ENCODE measurements at places on chromosomes 16 and 17.
A peak's percentile ranks its signal among the peaks of the same experiment; 100 is the strongest.

GRCh38 chr16:58366247-58367031 lies 25.8 kb upstream of the GINS3 start:
- DNase-seq = peak; percentile 2

- no peak for DNase-seq
Measured at GRCh38 chr17:40873801-40874200, 6.8 kb upstream of the KRT12 start.

DNA sequence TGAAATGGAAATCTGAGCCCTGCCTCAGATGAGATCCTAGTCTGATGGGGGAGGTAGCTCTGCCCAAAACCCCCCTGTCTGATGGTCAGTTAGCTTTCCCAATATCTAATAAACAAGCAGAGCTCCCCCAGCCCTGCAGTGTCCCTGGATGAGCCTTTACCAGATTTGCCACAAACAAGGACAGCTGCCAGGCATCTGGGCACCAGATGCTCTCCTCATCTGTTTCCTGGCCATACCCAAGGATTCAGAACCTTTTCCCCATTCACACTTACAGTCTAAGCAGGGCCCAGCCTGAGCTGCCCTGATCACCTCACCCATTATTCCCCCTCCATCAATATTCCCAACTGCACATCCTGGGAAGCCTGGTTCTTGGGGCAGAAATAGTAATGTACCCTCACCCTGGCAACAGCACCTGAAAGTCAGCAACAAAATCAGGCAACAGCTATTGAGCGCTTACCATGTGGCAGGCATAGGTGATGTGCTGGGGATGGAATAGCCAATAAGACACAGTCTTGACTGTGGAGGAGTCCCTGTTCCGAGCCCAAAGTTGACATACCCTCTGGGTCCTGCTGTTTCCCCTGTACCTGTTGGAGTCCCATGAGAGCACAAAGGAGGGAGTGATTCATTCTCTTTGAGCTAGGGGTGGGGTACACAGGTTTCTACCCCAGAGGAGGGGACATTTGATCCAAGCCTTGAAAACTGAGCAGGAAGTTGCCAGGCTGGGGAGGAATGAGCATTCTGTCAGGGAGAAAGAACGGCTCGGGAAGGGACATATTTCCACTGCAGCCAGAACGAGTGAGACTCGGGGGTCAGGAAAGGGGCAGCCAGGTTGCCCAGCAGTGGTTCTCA lies 147.4 kb downstream of the TMEM132E start:
- DNase-seq = no peak

- no peak for DNase-seq
Measured at GRCh38 chr17:32569171-32570080, 82.6 kb downstream of the CDK5R1 start.

- DNase-seq = no peak
Measured at GRCh38 chr17:74190154-74190553, 13.3 kb upstream of the RPL38 start.

GRCh38 chr17:42387661-42388380 lies 421 bp downstream of the STAT3 start:
- DNase-seq = peak; percentile 13

- DNase-seq = no peak
Measured at GRCh38 chr17:35214192-35214591, 20.0 kb upstream of the SLC35G3 start.

DNA sequence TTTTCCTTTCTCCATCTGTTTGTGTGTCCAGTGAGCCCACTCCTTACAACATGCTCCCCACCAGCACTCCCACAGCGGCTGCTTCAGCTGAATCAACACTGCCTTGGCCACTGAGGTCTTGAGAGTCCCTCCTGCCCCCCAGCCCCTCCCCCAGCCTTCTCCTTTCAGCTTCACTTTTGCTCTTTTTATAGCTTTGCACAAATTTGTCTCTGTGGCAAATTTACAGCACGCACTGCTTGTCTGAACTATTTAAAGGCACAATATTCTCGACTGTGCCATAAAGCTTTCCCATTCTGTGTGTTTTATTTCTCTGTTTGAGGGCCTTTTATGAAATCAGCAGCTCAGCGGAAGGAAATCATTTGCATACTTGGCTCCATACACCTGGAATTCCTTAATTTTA lies 579.3 kb downstream of the TOX3 start:
- DNase-seq = no peak

DNA sequence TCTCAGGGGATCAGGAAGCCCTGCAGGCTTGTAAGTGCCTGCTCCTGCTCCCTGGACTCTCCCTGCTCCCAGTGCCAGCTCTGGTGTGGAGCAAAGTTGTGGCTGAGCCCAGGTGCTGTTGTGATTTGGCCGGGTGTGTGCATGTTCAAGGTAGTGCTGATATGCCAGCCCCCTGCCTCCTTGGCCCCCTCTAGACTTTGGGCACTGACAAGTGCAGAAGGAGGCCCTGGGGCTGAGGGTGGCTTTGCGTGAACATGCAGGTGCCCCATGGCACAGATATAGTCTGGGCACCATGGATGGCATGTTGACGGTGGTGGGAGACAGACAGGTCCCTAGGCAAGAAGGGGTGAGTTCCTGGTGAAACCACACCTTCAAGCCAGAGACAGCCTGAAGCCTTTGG lies 441.6 kb upstream of the CDH8 start:
- DNase-seq = no peak

DNA sequence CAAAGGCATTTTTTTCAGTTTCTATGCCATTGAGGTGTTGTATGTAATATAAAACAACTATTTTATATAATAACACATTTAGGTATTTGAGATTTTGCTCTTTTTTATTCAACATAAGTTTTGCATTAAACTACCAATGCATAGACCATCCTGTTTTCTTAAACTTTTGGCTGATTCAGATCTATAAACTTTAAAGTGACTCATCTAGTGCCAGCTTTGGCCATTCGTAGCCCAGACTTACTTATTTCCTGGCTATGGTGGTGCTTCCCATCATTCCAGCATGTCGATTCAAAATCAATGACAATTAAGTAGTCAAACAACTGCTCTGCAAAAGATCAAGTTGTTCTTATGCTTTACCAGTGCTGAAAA lies 3.1 kb downstream of the ERI2 start:
- DNase-seq = no peak

GRCh38 chr17:16937431-16937830 lies 34.5 kb downstream of the TNFRSF13B start:
- no peak for DNase-seq

DNA sequence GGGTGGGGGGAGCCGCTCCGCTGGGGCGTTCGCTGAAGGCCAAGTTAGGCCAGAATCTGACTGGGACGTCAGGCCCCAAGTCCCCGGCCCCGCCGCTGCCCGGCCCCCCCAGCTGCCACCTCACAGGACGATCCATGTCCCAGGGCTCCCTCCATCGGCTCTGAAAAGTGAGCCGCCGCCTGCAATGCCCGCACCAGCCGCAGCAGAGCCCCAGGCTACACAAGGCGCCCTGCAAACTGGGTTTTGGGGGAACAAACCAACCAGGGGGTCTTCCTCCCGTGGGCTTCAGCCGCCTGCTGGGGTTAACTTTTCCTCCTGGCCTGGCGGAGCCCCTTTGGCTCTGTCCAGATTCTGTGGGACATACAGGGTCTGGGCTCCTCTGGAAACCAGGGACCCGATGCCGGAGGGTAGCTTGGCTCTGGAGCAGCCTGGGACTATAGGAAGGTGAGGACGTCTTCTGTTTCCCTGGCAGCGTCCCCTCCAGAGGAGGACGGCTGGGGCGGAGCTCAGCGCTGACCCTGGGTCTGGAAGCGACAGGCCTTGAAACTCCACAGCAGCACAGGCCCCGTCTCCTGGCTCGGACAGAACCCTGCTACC lies 835 bp downstream of the NME4 start:
- DNase-seq = peak; percentile 40

- peak; percentile 40 for DNase-seq
Measured at GRCh38 chr16:15949210-15950160, at the start of gene ABCC1. Gene ABCC1 (plus strand): TSS chr16:15949616. CDS start chr16:15949752, 136 bp downstream.

- no peak for DNase-seq
Measured at GRCh38 chr17:82060614-82061013, 5.0 kb downstream of the DUS1L start.
